ENCODE measurements at places on chromosomes 5 and 9. TPM values are rescaled to one million over a fixed set of nuclear protein-coding genes. Genes with fewer than 3 reads are reported as not detected.

Gene SPAG8
- 0.50 TPM for total RNA-seq

Gene TNFSF8
- total RNA-seq = 0.33 TPM

Gene FCN2
- 95.7 TPM for total RNA-seq

Gene IL4
- total RNA-seq = not detected

Gene ALDOB
- 4,002 TPM for total RNA-seq

Gene FGFR4
- total RNA-seq = 89.8 TPM

Gene TERT
- total RNA-seq = 0.10 TPM

Gene ITGA1
- total RNA-seq = 69.5 TPM

All from left lobe of liver (tissue), 2 donors.